ENCODE measurements at places on chromosomes 4 and X.

GRCh38 chr4:155403886-155404285, 27.1 kb upstream of the MAP9 start:
- DNase-seq = no peak

DNA sequence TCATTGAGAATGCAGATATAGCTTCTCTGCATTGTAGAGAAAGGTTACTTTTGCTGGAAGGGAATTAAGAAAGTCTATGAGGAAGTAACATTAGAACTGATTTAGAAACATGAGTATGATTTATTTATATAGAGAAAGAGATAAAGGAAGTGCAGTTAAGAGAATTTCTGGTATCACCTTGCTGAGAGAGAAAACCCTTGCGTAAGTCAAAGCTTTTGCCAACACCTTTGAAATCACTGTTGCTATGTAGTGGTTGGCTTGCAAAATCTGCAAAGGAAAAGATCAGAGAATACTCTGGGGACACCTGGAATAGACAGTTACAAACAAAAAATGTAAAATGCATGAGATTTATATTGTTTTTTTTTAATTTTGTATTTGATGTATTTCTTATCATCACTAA, 137.3 kb upstream of the RXFP1 start:
- no peak for DNase-seq

DNA sequence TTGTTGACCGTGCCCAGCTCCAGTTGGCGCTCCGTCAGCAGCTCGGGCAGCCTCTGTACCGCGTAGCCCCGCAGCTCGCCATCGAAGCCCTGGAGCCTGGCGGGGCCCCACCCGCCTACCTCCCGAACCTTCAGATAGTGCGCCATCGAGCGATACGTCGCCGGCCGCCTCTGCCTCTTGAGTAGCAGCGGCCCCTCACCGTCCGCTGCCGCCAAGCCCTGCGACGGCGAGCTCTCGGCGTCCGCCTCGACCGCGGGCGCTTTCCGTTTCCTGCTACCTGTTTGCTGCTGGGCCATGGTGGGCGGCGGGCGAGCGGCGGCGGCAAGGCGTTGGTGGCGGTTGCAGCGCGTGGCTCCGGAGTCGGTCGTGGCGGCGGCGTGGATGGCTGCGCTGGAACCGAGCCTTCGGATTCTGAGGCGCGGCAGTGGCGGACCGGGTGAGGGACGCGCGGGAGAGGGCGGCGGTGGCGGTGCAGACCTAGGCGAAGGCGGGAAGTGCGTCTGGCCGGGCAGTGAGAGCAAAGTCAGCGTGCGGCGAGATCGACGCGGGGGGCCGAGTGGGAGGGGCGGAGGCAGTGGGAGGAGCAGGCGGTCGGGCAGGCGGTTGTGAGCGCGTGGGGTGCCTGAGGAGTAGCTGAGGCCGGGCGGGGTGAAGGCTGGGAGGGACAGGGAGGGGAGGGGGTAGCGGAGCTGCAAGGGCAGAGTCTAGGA, at the start of gene DCAF12L1:
TSS of gene DCAF12L1 (minus strand) at position 502 of the 710 bp plus-strand sequence. CDS start at position 296, 206 bp downstream.
- no peak for DNase-seq

GRCh38 chr4:22762548-22762947, 69.8 kb downstream of the GBA3 start:
- no peak for DNase-seq

GRCh38 chr4:123661080-123661737, 264.6 kb downstream of the SPRY1 start:
- DNase-seq = no peak

DNA sequence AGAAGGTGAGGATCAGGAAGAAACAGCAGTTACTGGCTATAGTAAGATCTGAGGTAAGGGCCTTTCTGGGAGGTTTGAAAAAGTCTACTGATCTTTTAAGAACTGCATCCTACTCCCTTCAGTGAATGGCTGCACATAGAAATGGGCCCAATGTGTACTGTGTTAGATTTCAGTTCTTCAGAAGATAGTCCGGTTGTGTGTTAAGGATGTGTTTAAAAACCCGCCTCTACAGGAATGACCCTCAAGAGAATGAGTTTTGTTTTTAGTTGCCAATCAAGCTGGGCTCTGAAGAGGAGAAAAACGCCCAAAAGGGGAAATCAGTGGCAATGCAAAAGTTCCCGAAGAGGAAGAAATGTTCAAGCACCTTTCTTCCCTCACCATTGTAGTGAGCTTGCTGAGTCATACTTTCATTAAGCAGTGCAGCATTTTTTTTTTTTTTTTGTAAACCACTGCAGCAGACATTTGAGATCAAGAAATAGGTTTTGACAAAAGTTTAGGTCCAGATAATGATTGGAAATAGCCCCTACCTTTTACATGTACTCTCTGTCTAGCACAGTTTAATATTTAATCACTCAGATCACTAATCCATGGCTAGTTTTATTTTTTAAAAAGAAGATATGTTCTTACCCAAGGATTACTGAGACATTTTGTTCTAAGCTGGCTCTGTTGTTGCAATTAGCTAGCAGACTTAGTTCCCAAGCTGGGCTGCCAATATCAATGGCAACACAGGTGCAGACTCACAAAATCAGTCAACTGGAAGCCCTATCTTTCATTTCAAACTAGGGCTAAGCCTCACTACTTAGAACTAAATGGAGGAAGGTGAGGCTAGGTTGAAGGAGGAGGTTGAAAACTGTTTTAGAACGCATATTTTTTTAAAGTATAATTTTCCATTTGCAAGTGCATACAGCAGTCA, 7.0 kb upstream of the TRPC5OS start:
- no peak for DNase-seq

GRCh38 chr4:7394681-7395451, 39.9 kb downstream of the PSAPL1 start:
- no peak for DNase-seq

GRCh38 chr4:159278399-159278798, 175.5 kb downstream of the RAPGEF2 start:
- no peak for DNase-seq

- DNase-seq = no peak
These were observed 57.9 kb downstream of the DKK2 start for GRCh38 chr4:106978046-106978774.
